ENCODE measurements at places on chromosomes 11 and 22.

- no peak overlapping the region for H3K27ac ChIP-seq
- H3K4me1 ChIP-seq: no peaks in the 10 kb centered on the region
- H3K36me3 ChIP-seq: no peaks in the 10 kb centered on the region
- DNase-seq: no peak
- H3K27me3 ChIP-seq: peaks cover 4% of the 10 kb centered on the region
Measured at GRCh38 chr11:15141381-15141780, 26.7 kb downstream of the INSC start.

DNA sequence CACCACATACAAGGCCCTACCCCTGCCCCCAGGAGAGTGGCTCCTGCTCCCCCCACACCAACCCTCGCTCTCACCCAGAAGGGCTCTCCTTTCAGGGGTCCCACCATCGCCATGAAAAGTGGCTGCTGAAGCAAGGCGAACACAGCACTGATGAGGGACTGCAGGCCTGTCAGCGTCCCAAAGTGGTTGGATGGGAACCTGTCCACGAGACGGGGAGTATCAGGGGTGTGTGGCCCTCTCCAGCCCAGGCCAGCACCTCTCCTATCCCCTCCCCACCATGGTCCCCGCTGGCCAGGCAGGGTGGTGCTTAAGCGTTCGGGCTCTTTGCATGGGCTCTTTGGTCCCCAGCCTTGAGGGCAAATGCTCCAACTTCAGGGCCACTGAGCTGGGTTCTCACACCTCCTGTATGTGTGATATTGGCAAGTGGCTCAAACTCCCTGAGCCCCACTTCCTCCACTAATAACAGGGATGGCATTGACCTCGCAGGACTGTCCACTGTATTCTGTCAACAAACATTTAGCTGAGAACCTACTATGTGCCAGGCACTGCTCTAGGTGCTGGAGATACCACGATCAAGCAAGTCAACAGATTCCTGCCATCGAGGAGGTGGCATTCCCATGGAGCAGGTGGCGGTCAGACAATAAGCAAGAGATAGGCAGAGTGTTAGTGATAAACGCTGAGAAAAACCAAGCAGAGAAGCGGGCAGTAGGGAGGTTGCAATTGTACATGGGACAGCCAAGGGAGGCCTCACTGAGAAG, 26.9 kb downstream of the RTN4RL2 start:
- no peak overlapping the region for H3K4me3 ChIP-seq
- no peak for DNase-seq
- no peak overlapping the region for H3K27ac ChIP-seq
- peaks cover 31% of the 10 kb centered on the region for H3K27me3 ChIP-seq

DNA sequence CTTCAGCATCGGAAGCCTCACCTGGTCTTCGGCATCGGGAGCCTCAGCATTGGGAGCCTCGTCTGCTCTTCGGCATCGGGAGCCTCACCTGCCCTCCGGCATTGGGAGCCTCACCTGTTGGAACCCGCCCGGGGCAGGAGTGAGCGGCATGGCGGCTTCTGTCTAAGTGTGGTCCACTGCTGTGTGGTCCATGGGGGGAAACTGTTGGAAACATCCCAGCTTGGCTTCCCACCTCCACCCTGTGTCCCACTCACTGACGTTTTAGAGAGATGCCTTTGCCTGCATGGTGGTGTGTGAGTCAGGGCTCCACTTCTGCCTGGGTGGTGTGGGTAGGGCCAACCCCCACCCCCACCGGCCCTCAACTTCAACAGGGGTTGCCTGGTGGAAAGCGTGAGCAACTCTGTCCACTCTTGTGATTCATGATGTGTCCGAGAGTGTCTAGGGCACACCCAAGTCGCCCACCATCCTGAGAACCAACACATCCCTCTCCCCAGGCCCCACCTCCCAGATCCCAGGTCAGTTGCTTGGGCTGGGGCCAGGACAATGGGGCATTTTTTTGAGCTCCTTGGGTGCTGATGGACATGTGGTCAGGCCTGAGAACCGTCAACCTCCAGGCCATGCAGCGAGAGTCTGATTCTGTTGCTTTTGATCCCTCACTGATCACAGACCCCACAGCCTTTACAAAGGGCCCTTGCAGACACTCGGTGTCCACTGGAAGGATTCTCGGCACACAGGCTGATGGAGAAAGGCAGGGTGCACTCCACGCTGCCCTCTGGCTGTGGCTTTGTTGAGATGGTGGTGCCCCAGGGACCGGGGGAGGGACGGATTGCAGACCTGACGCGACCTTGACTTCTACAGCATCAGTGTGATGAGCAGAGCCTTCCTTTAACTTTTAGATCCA, 406.7 kb downstream of the TBC1D22A start:
- no peak overlapping the region for H3K27ac ChIP-seq
- peak; percentile 8 for DNase-seq
- no peaks in the 10 kb centered on the region for H3K27me3 ChIP-seq
- H3K4me1 ChIP-seq: peaks cover 7% of the 10 kb centered on the region
- H3K36me3 ChIP-seq: peaks cover 6% of the 10 kb centered on the region

DNA sequence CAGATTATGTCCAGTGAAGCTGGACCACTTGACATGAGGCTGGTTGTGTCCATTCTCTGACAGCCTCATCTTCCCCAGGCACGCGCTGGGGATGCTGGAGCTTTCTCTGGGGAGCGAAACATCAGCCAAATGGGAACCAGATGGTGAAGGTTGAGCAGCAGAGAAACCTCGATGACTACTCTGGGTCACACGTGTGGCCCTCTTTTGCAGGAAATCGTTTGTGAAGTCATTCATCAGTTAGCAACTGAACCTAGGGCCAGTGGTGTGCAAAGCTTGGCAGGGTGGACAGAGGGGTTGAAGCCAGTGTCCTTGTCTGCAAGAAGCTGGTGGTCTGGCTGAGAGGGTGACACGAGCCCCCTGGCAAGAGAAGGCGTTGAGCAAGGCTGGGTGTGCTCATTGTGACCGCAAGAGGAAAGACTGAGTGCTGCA, 109.8 kb downstream of the ZBTB16 start:
- no peaks in the 10 kb centered on the region for H3K27me3 ChIP-seq
- peak overlapping the region; percentile 51 for H3K27ac ChIP-seq
- no peak for DNase-seq
- peak overlapping the region; percentile 43 for H3K4me3 ChIP-seq
- H3K4me1 ChIP-seq: peaks cover 74% of the 10 kb centered on the region
- H3K36me3 ChIP-seq: no peaks in the 10 kb centered on the region

DNA sequence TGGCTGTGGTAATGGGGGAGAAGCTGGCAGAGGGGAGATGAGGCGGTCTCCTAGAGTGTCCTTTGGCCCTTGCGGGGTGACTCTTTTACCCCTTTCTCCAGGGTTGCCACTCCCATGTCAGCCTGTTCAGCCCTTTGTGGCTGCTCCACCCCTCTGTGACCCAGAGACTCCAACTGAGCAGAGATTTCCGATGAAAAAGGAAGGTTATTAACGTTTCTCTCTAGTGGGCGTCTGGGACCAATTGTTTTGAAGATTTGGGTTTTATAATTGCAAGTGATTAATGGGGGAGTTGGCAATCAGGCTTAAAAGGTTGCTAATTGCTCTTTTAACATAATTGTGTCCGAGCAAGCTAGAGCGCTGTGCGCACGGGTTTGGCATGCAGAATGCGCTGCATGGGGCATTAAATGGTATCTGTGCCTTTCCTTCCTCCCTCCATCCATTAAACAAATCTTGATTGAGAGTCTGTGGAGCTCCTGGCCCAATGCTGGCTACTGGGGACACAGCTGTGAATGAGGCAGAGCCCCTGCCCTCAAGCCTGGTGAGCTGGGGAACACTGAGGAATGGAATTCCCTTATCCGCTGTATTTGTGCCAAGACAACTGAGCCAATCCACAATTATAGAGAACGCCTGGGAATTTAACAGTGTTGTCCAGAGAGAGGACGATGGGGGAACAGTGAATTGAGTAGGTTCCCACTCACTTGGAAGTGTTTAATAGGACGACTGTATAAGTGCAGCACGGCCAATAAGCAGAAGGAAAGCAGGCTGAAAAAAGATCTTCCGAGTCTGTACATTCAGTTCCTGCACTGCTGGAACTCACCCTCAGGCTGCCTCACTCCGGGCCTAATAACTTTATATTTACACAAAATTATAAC, 295.9 kb downstream of the MIAT start:
- no peaks in the 10 kb centered on the region for H3K4me1 ChIP-seq
- H3K4me3 ChIP-seq: no peak overlapping the region
- no peak for DNase-seq
- no peaks in the 10 kb centered on the region for H3K36me3 ChIP-seq
- peaks cover 51% of the 10 kb centered on the region for H3K27me3 ChIP-seq

- H3K4me3 ChIP-seq: no peak overlapping the region
- H3K36me3 ChIP-seq: no peaks in the 10 kb centered on the region
- H3K27me3 ChIP-seq: no peaks in the 10 kb centered on the region
Measured at GRCh38 chr11:16040151-16040550, 316.2 kb downstream of the SOX6 start.

GRCh38 chr11:7575841-7576725, 62.3 kb downstream of the PPFIBP2 start:
- no peaks in the 10 kb centered on the region for H3K36me3 ChIP-seq
- H3K27ac ChIP-seq: no peak overlapping the region

DNA sequence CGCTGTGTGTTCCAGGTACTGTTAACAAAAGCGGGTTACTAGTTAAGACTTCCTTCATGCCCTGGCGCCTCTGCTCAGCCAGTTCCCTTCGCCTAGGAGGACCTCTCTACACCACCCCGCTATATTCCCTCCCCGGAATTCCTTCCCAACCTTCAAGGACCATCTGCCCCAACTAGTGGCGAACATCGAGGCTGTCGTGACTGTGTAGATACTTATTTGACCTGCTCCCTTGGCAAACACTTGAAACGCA, 450 bp upstream of the BCL2L13 start:
- peak overlapping the region; percentile 99 for H3K27ac ChIP-seq
- DNase-seq: no peak
- peaks cover 5% of the 10 kb centered on the region for H3K36me3 ChIP-seq
- H3K27me3 ChIP-seq: no peaks in the 10 kb centered on the region
- H3K4me1 ChIP-seq: peaks cover 17% of the 10 kb centered on the region

DNA sequence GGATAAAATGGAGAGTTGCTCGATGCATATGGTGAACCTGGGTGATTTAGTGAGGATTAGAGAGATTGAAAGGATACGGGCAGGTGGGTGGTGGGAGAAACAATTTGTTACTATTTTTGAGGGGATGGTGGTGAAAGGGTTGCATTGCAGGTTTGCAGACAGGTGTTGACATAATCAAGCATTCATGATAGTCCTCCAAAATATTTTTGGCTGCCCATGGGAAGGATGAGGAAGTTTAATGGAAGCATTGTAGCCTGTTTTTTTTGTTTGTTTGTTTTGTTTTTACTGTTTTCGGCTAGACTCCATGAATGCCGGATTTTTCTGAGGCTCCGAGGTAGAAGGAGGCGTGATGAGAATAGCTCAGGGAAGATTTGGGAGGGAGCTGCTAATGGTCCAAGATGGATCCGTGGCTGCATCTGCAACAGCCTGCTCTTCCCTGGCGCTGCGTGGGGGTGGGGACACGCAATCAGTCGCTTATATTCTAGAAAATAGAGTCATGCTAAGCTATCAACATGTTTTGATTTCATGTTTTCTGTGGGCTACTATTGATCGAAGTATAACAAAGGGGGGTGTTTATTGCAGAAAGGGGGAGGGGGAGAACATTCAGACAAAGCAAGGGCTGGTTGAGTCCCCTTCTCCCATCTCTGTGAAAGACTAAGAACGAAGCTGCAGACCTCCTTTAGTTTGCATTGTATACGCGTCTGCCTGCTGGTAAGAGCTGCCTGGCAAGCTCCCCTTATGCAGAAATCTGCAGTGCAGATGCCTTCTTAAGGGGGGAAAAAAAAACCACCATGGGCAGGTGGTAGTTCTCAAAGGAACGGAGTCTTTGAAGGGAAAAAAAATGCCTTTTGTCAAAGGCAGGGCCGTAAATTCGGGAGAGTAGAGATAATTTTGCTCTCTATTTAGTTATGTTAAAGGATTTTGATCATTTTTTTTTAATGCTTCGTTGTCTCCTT, 1.0 kb downstream of the RTN3 start:
- H3K27me3 ChIP-seq: no peaks in the 10 kb centered on the region
- peak overlapping the region; percentile 94 for H3K27ac ChIP-seq
- H3K36me3 ChIP-seq: peaks cover 4% of the 10 kb centered on the region
- no peak for DNase-seq
- H3K4me3 ChIP-seq: peak overlapping the region; percentile 100

DNA sequence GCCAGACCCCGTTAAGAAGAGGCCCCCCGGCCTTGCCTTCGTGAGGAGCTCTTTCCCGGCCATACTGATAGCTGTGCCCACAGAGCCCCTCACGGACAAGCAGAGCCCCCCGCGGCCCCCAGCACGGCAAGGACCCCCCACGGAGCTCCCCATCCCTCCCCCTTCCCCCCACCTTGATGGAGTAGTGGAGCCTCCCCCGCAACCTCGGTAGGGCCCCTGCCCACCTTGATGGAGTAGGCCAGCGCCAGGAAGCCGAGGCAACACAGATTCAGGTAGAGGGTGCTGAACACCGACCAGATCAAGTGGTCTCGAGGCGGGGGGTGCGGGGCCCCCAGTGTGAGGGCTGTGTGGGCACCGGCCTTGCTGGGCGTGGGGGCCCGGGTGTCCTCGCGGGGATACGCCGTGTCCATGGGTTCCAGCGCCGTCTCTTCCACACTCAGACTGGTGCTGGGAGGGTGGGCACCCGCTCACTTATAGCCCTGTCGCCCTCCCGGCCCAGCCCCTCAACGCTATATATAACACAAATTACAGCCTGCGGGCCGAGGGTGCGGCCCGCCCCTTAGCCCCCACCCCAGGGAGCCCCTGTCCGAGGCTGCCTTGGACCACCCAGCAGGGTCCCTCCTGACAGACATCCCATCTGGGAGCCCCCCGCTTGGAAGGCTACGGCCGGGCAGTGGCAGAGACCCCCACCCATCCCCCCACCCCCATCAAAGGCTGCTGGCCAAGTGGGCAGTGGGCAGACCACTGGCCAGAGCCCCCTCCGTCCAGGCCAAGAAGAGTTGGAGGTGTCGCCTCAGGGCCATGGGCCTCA, at the start of gene IFITM5:
Gene IFITM5 (minus strand): TSS at position 446 of the 811 bp plus-strand sequence. CDS start 36 bp downstream, at position 410.
- peak; percentile 4 for DNase-seq
- H3K4me1 ChIP-seq: peaks cover 16% of the 10 kb centered on the region
- H3K4me3 ChIP-seq: no peak within 1 kb of the TSS
- H3K27me3 ChIP-seq: no peaks in the 10 kb centered on the region
- no peaks in the 10 kb centered on the region for H3K36me3 ChIP-seq

DNA sequence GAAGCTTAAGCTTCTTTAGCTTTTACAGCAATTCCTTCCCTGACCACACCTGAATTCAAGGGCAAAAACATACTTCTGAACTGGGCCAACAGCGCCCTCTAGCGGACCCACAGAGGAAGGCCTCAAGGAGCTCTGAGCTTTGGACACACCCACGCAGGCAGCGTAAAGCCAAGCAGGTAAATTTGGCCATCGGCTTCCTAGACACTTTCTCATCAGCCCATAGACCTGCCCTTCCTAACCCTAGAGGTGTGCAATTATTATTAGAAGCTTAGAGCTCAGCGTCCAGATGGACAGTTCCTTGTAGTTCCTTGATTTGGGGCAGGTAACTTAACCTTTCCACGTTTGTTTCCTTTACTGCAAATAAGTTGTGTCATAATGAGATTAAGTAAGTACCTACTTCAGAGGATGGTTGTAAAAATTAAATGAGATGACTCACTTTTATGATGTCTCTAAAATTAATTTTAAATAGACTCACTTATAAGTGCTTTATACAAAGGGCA, 25.7 kb upstream of the HMGXB4 start:
- H3K27ac ChIP-seq: no peak overlapping the region
- peak; percentile 65 for DNase-seq
- peaks cover 44% of the 10 kb centered on the region for H3K27me3 ChIP-seq
- H3K36me3 ChIP-seq: peaks cover 3% of the 10 kb centered on the region
- H3K4me3 ChIP-seq: no peak overlapping the region
- H3K4me1 ChIP-seq: peaks cover 11% of the 10 kb centered on the region

- H3K4me1 ChIP-seq: peaks cover 3% of the 10 kb centered on the region
- no peak for DNase-seq
- peaks cover 32% of the 10 kb centered on the region for H3K27me3 ChIP-seq
- H3K36me3 ChIP-seq: no peaks in the 10 kb centered on the region
- H3K4me3 ChIP-seq: no peak overlapping the region
- no peak overlapping the region for H3K27ac ChIP-seq
Measured at GRCh38 chr11:70424765-70425344, 26.5 kb downstream of the CTTN start.

Data from T-helper 17 cell (primary cell).